Left renal pelvis (tissue), 4 donors: ENCODE measurements at places on chromosomes 1 and 21.

DNA sequence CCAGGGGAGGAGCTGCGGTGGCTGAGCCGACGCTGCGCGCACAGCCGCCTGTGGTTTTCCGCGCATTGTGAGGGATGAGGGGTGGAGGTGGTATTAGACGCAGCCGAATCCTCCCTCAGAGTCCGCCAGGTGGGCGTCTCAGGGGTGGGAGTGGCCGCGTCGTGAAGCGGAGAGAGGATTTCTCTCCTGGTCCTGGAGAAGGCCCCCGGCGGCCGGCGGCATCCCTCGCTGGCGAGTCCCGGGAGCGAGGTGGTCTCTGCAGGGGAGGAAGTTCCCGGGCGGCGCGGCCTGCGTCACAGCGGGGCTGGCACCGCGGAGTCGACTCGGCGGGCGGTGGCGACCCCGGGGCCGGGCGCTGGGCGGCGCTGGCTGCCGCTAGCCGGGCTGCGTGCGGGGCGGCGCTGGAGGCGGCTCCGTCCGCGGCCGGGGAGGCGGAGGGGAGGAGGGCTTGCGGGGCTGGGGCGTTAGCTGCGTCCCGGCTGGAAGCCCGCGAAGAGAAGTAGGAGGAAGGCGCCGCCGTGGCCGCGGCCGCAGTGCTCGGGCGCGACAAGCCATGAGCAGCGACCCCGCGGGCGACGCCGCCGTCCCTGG is at the start of gene LRRC8C:
LRRC8C (plus strand) TSS at position 464 of the 591 bp plus-strand sequence. CDS start 53,354 bp downstream, outside the sequence.
- DNase-seq: peak; percentile 69

GRCh38 chr21:42572906-42573495 is 59.3 kb downstream of the SLC37A1 start:
- DNase-seq: no peak

- DNase-seq: no peak
Observed at GRCh38 chr1:107531065-107531908, 390.4 kb downstream of the NTNG1 start.

DNA sequence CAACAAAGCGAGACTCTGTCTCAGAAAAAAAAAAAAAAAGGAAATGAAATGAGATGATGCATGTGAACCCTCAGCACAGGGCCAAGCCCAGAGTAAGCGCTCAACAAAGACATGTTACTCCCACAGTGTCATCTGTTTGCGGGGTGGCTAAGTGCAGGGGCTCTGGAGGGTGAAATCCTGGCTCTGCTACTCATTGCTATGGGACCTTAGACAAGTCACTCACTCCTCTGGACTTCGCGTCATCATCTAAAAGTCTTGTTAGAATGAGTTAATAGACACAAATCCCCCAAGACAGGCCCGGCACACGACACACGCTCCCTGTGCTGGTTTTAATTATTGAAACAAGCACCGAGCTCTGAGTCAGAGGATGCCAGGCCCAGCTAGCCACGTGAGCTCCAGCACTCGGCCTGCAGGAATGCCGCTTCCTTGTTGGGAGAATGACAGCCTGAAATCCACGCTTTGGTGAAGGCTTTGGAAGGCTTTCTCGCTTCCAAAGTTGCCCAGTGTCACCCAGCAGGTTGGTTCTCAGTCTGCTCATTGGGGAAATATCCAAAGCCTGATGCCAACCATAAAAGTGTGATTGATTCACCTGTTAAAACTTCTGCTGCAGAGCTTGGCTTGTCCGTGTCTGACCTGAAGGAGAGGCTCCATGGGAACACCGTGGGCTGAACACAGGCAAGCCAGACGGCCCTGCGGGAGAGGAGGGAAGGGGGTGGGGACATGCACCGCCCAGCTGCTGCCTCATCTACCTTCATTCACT is 36.7 kb upstream of the TARDBP start:
- no peak for DNase-seq

GRCh38 chr1:154342836-154343472 is 17.6 kb downstream of the ATP8B2 start:
- no peak for DNase-seq

- no peak for DNase-seq
Observed at GRCh38 chr1:116753312-116753711, 918 bp upstream of the CD2 start.
